ENCODE measurements at places on chromosomes 2 and 18. TPM values are rescaled to one million over a fixed set of nuclear protein-coding genes. Genes with fewer than 3 reads are reported as not detected.
A peak's percentile ranks its signal among the peaks of the same experiment; 100 is the strongest.

Gene VAPA
- 143 TPM for total RNA-seq

- no peak for DNase-seq
Observed at GRCh38 chr18:36697905-36698304, 130.9 kb downstream of the TPGS2 start.

- DNase-seq = peak; percentile 68
Observed at GRCh38 chr18:49011291-49011746, 60.6 kb upstream of the SMAD7 start.

DNA sequence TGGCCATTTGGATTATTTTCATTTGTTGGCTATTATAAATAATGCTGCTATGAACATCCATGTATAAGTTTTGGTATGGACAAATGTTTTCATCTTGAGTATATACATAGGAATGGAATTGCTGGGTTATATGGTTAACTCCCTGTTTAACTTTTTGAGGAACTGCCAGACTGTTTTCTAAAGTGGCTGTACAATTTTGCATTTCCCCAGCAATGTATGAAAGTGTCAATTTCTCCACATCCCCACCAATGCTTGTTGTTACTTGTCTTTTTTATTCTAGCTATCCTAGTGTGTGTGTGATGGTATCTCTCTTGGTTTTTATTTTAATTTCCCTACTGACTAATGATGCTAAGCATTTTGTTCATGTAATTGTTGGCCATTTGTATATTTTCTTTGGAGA, 90.6 kb upstream of the CYP26B1 start:
- no peak for DNase-seq

GRCh38 chr2:133124446-133124845, 443.8 kb downstream of the NCKAP5 start:
- no peak for DNase-seq

- no peak for DNase-seq
Observed at GRCh38 chr18:45250479-45250878, 364.8 kb upstream of the SLC14A2 start.

GRCh38 chr18:42392416-42392815, 437.4 kb downstream of the PIK3C3 start:
- DNase-seq = no peak

GRCh38 chr2:129887688-129888266, 91.7 kb upstream of the RAB6C start:
- no peak for DNase-seq

- no peak for DNase-seq
Observed at GRCh38 chr2:159075727-159076126, 107.3 kb downstream of the TANC1 start.
